ENCODE measurements at places on chromosomes 5 and 9.
A peak's percentile ranks its signal among the peaks of the same experiment; 100 is the strongest.

DNA sequence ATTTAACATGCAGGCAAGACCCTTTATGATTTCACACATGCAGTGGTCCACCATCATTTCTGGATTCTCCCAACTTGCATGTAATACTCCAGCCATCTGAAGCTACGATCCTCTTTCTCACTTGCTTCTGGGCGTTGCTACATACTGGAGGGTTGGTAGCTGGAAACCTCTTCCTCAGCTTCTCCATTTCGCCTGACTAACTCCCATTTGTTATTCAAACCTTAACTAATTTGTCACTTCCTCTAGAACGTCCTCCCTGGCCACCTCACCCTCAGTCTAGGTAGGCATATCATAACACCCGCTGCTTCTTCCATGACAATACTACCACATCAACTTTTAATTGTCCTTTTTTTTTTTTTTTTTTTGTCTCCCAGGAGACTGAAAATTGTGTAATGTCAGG, 72.6 kb upstream of the EQTN start:
- DNase-seq: no peak

DNA sequence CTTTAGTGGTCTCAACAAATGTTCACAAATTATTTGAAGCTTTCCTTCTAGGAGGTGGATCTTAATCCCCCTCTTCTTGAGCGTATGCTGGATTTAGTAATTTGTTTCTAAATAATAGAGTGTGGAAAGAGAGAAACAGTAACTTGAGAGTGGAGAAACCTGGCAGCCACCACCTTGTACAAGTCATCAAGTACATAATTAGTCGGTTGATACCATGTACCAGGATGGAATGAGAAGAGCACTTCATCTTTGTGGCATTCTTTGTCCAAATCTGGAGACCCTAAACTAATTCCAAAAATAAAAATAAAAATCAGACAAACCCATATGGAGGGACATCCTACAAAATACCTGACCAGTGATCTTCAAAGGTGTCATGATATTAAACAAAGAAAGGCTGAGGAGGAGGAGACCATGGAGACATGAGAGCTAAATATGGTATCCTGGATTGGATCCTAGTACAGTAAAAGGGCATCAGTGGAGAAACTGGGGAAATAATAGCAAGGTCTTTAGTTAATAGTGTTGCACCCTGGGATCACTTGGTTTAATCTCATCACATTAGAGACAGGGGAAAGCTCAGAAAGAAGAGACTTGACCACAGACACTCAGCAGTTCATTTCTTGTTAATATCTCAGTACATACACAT, 147.9 kb downstream of the ASTN2 start:
- no peak for DNase-seq

GRCh38 chr5:113806250-113806649, 292.8 kb downstream of the YTHDC2 start:
- DNase-seq: peak; percentile 28

DNA sequence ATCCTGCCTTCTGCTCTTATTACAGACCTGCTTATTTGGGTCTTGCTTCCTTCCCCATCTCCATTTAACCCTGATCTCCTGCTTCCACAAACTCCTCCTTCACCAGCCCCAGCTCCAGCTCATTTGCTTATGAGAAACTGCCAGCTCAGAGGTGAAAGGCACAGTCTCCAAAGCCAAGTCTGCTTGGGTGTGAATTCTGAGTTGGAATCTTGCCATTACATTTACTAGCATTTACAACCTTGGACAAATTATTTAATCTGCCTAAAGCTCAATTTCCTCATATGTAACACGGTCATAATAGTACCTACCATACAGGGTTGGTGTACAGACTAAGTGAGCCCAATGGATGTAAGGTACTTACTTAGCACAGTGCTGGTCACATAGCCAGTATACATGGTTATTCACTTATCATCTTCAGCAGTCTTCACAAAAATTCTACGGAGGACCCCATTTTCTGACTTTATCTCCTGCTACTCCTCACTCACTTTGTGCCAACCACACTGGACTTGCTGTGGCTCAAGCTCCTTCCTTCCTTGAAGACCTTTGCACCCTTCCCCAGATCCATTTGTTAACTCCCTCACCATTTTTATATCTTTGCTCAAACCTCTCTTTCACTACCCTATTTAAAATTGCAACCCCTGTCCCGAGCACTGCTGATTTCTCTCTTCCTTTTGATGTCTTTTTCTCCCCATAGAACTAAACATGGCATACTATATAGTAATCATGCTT, 86.2 kb downstream of the DOCK2 start:
- DNase-seq: no peak

DNA sequence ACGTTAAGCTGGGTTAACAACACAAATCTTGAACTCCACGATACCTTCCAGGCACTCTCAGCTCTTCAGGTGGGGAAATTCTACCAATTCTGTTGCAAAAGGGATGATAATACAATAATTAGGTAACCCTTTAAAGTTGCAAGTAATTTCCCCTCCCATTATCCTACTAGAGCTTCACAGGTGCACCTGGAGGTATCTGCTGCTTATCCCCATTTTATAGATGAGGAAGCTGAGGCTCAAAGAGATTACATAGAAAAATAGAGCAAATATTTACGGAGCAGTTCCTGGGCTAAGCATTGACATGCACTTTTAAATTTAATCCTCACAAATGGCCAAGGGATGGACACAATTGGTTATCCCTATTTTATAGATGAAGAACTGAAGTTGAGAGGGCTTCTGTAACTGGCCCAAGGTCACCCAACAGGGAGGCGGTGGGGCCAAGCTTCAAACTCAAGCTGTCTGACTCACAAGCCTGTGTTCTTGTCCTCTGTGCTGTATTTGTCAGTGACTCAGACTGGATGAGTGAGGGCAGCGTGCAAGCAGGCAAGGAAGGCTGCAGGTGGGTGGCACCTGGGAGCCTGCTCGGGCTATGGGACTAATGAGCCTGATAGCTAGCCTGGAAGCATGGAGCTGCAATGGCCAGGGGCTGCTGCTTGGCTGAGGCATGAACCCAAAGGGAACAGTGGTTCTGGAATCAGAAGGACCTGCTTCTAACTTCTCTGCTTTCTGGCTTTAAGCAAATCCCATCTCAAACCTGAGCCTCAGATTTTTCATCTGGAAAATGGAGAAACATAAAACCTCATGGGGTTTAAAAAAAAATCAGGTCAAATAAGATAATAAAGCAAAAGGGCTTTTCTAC, 105.5 kb downstream of the PDE6A start:
- DNase-seq: peak; percentile 65

- DNase-seq: no peak
These were observed 178.0 kb upstream of the PIK3R1 start for GRCh38 chr5:68037546-68037945.

DNA sequence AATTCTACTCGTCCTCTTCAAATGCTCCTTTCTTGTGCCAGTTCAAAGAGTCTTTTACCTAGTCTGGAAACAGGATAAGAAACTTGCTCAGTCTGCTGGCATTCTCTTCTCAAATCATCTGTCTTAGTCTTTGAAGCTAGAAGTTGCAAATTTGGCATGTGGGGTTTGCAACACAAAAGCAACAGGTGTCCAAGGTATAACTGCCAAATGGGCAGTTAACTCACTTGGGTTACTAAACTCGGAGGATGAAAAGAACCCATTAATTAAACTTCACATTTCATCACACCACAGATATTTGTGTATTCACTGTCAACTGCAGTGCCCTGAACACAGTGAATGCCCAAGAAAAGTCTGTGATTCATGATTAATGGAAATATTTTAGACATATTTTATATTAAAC, 108.0 kb upstream of the TARS1 start:
- no peak for DNase-seq

DNA sequence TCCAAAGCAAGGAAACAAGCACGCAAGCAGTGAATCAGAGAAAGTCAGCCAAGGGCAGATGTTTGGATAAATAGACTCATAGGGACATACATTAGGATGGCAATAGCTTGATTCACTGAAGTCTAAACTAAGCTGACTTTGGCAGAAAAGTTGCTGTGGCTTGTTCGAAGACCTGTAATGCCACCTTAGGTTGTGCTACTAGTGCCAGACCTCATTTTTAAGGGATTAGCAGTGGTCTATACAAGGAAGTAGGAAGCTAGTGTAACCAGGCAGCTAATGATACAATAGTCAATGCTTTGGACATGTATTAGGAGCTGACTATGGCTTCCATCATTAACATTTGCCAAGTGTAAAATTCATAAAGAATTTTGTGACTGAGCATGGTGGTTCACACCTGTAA, 63.1 kb downstream of the FCHO2 start:
- no peak for DNase-seq

DNA sequence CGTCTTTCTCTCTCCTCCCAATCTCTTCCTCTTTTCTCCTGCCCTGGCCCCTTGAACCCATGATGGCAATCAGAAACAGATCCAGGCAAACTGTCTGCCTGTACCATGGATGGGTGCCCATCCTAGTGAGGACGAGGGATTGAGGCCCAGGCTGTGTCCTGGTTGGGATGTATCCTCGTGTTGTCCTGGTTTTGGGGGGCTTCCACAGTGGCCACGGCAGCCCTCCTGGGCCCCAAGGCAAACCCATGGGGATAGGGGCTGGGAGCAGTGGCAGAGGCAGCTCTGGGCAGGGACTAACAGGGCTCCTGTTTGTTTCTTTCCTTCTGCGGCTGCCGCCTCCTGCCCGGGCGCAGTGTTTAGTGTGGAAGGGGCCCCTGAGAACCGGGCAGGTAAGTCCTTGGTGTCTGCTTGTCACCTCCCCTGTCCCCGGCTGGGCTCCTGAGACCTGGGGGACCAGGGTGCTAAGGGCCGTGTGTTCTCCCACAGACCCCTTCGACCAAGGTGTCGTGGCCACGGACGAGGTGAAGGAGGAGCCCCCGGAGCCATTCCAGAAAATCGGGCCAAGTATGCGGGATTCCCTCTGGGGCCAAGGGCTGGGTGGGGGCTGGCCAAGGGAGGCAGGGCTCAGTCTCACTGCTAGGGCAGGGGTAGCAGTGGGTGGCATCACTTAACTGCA, 70.0 kb downstream of the AMBP start:
- no peak for DNase-seq

GRCh38 chr5:120354126-120354525, 110.0 kb upstream of the PRR16 start:
- no peak for DNase-seq

- DNase-seq: peak; percentile 67
These were observed 74.5 kb upstream of the BARHL1 start for GRCh38 chr9:132507670-132508469.

- DNase-seq: no peak
These were observed 1.5 kb upstream of the RETREG1 start for GRCh38 chr5:16618138-16618897.

- no peak for DNase-seq
These were observed 2.5 kb upstream of the ISL1 start for GRCh38 chr5:51380603-51381207.

DNA sequence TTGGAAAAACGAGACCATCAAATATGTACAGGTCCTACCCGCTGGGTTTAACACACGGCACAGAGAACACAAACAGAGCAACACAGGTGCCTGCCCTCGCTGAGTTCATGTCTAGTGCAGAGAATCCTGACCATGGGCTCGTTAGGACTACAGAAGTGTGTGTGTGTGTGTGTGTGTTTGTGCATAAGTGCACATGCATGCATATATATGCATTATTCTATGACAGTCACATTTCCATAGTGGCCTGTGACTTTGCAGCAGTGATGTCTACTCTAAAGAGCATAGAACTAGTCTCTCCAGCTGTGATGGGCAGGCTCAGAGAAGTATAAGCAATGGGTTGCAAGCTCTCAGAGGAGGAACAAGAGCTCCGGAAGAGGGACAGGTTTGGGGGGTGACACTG, 27.7 kb downstream of the ORM2 start:
- no peak for DNase-seq

DNA sequence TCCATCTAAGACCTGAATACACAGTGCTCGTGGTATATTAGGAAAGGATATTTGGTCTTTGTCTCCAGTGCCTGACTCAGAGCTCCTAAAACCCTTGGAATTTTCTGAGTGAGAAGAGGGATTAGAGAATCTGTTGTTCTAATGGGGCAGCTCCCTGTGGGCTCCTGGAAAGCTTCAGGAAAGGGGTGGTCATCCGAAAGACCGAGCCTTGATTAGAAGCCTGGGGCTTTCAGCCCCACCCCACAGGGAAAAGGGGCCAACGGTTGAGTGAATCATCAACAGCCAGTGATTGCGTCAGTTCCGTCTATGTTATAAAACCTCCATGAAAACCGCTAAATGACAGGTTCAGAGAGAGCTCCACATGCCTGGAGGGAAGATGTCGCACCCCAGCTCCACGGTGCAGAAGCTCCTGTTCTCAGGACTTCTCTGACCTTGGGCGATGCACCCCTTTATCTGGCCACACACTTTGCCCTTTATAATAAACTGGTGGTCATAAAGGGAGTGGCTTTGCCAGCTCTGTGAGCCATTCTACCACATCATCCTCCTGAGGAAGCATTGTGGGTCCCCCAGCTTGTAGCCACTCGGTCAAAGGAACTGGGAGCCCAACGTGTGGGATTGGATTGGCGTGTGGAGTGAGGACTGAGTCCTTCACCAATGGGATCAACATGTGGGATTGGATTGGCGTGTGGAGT, 71.0 kb upstream of the ICE1 start:
- DNase-seq: peak; percentile 85

- peak; percentile 22 for DNase-seq
These were observed 42.2 kb upstream of the ALDOB start for GRCh38 chr9:101477736-101478135.

DNA sequence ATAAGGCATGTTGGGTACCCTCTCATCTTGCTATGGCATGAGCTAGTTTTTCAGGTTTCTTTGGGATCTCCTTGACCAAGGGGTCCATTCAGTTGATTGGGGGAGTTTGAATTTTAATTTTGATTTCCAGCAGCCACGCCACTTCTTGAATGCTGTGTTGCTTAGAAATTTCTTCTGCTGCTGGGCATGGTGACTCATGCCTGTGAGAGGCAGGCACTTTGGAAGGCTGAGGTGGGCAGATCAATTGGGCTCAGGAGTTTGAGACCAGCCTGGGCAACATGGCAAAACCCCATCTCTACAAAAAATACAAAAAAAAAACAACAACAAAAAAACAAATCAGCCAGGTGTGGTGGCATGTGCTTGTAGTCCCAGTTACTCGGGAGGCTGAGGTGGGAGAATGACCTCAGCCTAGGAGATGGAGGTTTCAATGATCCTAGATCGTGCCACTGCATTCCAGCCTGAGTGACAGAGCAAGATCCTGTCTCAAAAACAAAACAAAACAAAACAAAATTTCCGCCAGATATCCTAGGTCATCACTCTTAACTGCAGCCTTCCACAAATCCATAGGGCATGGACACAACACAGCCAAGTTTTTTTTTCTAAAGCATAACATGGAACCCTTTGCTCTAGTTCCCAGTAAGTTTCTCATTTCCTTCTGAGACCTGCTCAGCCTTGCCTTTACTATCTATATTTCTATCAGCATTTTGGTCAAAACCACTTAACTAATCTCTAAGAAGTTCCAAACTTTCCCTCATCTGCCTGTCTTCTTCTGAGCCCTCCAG, 17.7 kb downstream of the TMC1 start:
- no peak for DNase-seq
